ENCODE measurements at places on chromosomes 6 and 20.
A peak's percentile ranks its signal among the peaks of the same experiment; 100 is the strongest.

GRCh38 chr6:63582579-63583231 is 10.4 kb downstream of the LOC128125822 start:
- DNase-seq: no peak

- DNase-seq: no peak
These were observed 614.0 kb upstream of the SYNCRIP start for GRCh38 chr6:86256615-86257187.

DNA sequence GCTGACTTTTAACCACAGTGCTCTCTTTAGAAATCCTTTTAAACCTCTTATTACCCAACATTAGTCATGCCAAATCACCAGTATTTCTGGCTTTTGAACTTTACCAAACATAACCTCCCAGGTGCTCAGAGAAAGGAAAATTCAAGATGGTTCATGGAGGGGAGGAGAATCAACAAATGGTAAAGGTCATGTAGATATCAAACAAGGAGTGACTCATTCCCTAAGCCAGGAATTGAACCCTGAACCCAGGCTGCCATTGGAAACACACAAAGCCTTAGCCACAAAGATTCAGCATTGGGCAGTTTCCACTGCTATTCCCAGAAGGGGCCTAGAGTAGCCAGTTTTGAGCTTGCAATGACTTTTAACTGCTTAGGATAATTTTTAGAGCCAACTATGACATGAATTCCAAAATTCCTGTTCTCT is 21.6 kb upstream of the ENTPD6 start:
- DNase-seq: no peak

GRCh38 chr20:46647469-46647868 is 3.8 kb downstream of the SLC13A3 start:
- no peak for DNase-seq

- DNase-seq: no peak
These were observed 184.9 kb downstream of the TINAG start for GRCh38 chr6:54493138-54493537.

GRCh38 chr6:167567142-167568033 is 242.5 kb downstream of the TTLL2 start:
- no peak for DNase-seq

DNA sequence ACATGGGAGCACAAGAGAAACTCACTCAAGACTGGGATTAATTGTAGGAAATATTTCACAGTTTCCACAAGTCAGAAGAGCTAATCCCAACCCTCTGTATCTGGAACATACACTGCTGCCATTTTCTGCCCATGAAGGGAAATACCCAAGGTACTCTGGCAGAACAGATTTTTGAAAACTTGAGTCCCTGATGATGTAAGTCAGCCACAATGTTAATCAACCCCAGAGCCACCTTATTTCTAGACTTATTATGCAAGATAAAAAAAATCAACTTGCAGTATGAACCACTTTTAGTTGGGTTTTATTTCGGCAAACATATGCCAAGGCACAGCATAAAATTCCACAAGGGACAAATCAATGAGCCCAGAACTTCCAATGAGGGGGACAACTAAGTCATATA is 141.5 kb downstream of the LY86 start:
- no peak for DNase-seq

DNA sequence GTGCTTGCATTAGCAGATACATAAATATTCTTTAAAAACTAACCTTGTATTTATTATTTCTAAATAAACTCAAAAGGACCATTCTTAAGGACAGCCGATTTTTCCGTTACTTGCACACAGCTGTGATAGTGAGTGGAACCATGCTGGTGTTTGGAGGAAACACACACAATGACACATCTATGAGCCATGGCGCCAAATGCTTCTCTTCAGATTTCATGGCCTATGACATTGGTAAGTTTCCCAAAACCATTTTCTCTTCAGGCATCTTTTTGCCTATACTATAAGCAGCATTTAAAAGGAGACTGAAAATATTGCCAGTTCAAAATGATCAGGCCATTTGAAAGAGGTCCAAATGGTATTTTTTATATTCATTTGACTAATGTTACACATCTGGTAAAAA is 92.3 kb downstream of the ATRN start:
- DNase-seq: no peak

- no peak for DNase-seq
These were observed 77.2 kb upstream of the MC3R start for GRCh38 chr20:56171087-56172012.

DNA sequence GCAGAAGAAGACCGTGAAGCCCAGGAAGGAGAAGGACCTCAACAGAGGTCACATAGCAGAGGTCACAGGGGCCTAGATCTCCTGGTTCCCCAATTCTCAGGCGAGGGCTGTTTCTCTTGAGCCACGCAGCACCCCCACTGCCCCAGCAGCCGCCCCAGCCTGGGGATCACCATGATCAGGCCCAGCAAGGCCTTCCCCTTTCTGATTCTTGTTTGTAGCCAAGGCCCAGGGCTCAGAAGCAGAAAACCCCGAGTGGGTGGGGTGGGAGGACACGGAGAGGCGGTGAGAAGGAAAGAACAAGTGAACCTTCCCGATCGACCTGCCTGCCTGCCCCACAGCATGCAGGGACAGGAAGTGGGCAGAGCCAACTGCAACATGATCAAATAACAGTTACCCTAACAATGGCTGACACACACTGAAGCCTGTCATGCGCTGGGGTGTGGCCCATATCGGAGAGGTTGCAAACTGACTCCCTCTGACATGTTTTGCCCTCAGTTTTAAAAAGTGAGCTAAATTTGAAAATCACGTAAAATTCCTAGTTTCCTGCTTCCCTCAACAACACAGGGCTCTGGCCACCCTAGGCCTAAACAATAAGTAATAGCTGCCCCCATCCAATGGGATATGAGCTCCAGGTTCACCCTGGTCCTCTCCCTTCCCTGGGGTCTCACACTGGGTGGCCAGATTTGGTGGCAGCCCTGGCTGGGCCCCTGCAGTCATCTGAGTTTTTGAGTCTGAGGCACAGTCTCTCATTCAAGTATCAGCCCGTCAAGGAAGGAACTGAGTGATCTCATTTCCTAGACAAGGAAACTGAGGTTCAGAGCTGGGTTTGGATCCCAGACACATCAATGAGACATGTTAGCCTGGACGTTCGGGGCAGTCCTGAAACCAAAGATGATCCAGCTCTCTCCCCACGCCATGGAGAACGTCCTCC is 6.5 kb downstream of the PEDS1 start:
- no peak for DNase-seq

DNA sequence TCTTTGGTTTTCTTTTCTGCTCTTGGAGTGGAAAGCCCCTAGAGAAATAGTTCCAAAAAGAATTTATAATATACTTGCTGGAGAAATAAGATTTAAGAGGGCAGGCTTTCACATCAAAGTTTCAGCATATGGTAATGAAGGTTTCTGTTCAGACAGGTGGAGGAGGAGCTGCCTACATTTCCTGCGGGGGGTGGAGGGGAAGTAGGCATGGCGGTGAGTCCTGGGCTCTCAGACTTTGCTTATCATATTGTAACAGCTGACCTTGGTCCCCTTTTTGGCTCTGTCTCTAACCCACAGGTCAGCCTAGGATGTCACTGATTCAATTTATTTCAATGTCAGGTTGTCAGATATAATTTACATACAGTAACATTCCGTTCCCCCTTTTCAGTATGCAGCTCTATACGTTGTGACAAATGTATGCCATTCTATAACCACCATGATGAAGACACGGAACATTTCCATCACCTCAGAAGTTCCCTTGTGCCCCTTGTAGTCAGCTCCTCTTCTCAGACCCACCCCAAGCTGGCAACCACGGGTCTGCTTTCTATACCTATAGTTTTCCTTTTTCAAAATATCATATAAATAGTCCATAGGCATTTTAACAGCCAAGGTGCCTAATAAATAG is 77.6 kb upstream of the GGTLC1 start:
- DNase-seq: no peak

DNA sequence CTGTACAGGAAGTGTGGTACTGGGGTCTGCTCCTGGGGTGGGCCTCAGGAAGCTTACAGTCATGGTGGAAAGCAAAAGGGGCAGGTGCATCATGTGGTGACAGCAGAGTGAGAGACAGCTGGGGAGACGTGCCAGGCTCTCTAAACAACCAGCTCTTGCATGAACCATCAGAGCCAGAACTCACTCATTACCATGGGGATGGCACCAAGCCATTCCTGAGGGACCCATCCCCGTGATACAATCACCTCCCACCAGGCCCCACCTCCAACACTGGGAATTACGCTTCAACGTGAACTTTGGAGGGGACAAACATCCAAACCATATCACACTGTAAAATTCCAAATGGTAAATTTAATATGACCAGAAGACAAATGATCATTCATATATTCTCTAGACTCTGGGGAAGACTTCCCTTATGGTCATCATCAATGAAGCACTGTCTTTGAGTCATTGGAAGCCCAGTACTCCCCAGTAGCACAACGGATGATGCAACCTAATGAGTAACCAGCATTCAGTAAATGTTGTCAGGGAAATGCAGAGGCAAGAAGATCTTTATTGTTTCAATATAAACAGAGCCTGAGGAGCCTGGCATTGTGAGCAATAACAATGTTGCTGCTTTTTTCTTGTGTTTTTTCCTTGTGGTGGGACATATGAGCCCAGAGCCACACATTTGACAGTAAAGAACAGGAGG is 48.2 kb upstream of the RALY start:
- DNase-seq: no peak

GRCh38 chr6:5286780-5287179 is 25.5 kb downstream of the FARS2 start:
- DNase-seq: no peak

DNA sequence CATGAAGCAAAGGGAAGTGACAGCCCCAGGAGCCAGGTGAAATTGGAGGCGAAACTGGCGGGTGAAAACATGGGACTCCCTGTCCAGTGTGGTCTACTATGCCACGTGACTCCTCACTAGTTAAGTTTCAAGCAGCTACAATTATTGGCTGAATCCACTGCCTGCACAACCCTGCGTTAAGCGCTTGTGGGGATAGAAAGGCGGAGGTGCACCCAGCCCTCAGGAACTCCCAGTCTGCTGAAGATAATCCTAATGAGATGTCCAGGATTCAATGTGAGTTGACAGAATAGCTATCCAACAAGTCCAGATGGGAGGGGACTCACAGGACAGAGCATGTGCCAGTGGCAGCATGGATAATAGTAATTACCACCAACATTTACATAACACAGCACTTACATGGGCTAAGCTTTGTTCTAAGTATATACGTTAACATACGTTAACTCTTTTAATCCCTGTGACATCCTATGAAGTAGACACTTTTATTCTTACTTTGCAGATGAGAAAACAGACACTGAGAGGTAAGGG is 1.8 kb downstream of the MOCS1 start:
- no peak for DNase-seq

GRCh38 chr6:106046854-106047200 is 39.3 kb upstream of the PRDM1 start:
- no peak for DNase-seq

GRCh38 chr20:11544029-11544678 is 373.5 kb upstream of the BTBD3 start:
- no peak for DNase-seq

GRCh38 chr20:9966966-9967365 is 67.8 kb upstream of the ANKEF1 start:
- DNase-seq: no peak

DNA sequence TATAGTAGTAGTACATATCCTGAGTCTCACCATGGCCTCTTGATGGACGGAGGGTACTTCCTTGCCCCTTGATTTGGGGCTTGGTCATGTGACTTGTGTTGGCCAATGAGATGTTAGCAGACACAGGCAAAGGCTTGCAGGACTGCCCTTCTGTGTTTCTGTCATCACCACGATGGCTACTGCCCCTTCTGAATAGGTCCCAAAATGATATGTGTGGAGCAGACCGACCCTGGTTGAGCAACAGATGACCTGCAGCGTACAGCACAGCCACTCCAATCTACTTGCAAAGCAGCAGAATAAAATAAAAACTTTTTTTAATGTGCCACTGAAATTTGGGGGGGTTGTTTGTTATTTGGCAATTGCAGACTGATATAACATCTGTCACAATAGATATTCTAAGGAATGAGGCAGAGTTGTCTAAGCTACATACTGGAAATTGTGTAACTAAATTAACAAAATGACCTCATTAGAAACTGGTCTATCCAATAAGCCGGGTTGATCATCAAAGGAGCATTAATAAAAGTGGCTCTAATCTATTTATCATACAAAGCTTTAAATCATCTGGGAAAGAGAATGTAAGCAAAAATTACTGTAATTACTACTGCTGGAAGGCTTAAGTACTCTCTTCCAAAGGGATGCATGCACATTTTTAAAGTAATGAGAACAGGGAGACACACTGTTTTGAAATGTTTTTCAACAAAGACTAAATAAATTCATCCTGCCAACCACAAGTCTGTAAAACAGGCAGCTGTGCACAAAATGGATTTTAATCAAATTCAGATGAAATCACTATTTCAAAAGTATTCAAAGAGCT is 209.5 kb downstream of the KIF16B start:
- no peak for DNase-seq

GRCh38 chr6:104484626-104485025 is 375.1 kb downstream of the HACE1 start:
- no peak for DNase-seq

DNA sequence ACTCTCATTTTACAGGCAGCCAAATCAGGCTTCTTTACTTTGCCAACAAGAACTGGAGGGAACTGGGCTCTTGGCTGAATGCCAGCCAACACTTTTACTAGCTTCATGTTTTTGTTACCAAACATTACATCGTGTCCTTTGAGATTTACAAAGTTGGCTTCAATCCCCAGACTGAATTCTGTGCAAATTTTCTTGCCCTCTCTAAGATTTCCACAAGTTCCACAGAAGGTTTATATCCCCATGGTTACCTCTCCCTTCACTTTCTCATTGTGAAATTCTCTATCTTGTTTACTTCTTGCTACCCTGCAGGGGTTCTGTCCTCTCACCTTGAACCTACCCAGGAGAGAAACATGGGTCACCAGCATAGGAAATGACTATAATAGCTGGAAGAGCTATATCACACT is 37.6 kb upstream of the PLCB1 start:
- DNase-seq: peak; percentile 37

DNA sequence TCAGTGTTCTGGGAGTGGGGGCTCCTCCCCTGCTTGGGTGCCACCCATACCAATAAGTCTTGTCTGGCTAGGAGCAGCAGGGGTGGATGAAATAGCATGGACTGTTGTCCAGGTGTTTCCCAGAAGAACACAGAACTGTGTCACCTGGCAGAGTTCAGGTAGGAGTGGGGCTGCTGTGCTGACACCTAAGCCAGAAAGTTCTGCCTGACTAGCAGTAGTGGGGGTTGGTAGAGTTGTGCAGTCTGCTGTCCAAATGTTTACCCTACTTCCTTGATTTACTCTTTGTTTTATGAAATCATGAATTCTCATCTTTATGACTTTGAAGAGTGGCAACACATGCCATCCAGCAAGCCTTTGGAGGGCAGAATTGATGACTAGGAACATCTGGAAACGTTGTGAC is 27.3 kb upstream of the SLC35B3 start:
- no peak for DNase-seq

- DNase-seq: no peak
These were observed 48.6 kb downstream of the CHMP4B start for GRCh38 chr20:33859751-33860150.

- DNase-seq: no peak
These were observed 39.2 kb upstream of the PIM1 start for GRCh38 chr6:37130704-37131103.

GRCh38 chr6:44265722-44266233 is 427 bp upstream of the NFKBIE start:
- DNase-seq: no peak
